ENCODE measurements at places on chromosomes 12 and 14.

DNA sequence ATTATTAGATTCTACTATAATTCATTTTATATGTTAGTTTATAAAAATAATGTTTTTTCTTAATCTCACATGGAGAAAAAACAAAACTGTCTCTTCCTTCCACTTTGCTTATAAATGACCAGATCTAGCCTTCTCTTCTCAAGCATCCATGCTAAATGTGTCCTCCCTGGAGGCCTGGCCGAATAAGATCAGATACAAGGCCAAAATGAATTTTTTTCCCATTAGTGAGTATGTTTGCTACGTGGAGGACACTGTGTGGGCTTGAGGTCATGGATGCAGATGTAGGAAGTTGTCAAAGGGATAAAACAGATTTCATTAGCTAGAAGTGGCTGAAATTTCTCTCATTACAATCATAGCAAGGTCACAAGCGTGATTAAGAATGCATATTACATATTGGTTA, 1244.9 kb upstream of the SEL1L start:
- DNase-seq: no peak

- no peak for DNase-seq
Observed at GRCh38 chr12:123934829-123935228, 37.8 kb downstream of the CCDC92 start.

DNA sequence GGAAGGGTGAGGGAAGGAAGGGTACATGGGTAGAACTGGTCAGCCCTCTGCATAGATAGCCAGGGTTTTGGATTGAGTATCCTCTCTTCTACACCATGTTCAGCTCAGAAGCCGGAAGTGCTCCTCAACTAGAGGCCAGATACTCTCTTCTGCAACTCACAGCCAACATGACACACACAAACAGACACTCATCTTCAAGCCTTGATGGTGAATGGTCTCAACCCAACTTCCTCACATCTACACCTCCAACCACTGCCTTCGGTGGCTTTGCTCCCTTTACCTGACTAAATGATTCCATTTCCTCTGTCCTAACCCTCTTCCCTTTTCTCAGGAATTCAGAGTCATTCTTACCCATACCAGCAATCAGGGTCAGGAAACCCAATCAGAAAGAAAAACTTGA, 7.6 kb upstream of the FKBP11 start:
- no peak for DNase-seq

DNA sequence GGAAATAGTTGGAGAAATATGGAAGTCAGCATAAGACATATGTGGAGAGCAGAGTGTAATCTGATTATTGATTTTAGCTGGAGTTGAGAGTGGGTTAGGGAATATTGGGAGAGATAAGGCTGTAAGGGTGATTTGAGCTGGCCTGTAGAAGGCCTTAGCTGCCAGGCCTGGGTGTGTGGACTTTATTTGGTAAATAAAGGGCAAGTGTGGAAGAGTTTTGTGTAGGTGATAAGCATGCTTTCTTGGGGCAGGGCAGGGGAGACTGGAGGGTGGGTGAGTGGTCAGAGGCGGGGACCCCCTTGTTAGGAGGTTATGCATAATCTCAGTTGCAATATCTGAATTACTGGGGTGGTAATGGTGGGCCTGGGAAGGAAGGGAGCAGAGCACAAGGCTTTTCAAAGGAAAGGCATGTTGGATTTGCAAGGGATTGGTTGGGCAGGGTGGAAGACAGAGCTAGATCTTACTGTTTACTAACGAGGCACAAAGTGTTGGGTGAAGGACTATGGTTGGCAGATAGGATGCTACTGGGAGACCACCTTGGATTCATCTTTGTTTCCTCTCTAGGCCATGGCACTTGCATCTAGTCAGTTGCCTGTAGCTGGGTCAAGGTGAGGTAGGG, 5.5 kb downstream of the KHNYN start:
- no peak for DNase-seq

DNA sequence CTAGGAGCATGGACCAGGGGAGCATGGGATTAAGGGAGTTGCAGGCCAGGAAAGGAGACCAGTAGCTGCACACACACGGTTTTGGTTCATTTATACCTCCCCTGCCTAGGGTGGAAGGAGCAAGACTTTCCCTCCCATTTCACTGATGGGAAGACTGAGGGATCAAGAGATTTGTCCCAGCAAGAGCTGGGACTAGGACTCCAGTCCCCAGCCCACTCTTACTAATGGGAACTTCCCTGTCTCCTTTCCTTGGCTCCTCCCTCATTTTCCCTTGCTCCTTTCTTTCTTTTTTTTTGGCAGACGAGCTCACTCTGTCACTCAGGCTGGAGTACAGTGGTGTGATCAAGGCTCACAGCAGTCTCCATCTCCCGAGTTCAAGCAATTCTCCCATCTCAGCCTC, 13.0 kb downstream of the SCNN1A start:
- no peak for DNase-seq

DNA sequence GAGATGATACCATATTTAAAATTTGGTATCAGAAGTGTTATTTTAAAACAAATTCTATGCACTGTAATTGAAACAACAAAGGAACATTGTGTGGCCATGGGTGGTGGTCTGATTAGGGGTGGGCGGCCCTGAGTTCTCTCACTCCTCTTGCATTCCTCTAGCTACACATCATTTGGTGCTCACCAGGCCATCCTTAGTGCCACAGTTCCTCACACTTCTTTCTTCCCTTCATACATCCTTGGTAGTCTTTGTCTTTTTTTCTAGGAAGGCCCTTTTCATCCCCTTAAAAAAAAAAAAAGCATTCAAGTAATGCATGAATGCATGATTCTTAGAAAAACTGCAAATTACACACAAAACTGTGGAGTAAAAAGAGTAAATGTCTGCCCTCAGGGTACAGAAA, 2.4 kb upstream of the MANSC4 start:
- no peak for DNase-seq

DNA sequence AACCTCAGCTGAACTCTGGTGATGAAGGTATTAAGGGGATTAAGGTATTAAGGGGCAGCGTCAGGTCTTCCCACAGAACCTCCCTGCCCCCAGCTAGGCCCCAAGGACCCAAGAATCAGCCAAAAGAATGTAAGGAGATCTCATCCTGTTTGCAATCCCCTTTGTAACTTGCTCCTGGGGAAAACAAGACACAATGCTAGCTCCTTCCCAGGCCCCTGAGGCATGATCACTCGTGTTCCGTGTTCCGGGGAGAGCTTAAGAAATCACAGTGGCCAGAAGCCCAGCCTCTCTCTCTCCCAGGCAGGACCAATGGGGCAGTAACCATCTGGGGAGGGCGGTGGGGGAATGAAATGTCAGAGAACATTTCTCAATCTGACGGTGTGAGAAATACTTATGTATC, 33.2 kb downstream of the PIGH start:
- DNase-seq: no peak

- no peak for DNase-seq
Observed at GRCh38 chr12:82660541-82661325, 26.0 kb upstream of the TMTC2 start.

- no peak for DNase-seq
Observed at GRCh38 chr12:56867216-56867615, 67.0 kb downstream of the SDR9C7 start.

GRCh38 chr14:91311284-91311662, 66.8 kb upstream of the GPR68 start:
- no peak for DNase-seq

- no peak for DNase-seq
Observed at GRCh38 chr12:12230275-12230674, 36.6 kb downstream of the LRP6 start.

GRCh38 chr14:77037938-77038568, 9.5 kb upstream of the IRF2BPL start:
- peak; percentile 40 for DNase-seq

DNA sequence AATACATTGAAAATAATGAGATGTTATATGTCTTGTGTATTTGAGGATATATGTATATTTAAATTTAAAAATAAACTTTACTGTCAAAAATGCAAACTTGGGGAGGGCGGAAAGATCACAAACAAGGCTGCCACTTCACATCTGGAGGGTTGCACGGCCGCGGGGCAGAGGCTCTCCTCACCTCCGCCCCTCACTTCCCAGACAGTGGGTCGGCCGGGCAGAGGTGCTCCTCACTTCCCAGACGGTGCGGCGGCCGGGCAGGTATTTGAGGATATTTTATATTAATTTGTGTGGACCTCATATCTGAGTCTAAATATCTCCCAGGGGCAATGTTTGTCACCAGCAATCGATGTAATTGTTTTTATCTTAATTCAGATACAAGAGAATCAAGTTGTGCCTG, 3.7 kb upstream of the CLEC6A start:
- DNase-seq: no peak

DNA sequence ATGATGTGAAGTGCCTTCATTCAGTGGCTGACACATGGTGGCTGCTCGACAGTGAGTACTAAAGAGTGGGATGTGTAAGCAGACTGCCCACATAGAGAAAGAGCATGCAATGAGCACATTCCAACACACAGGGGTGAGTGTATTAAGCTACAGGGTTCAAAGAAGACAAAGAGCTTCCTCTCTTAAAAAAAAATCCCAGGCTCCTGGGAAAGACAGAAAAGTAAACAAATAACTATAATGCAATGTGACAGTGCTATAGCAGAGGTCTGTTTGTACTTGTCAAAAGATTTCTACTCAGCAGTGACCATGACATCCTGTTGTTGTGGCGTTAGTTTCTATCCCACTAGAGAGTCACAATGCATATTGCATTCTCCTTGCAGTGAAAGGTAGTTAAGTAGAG, 12.4 kb upstream of the PCNX1 start:
- DNase-seq: no peak

GRCh38 chr14:24960816-24961215, 89.1 kb downstream of the STXBP6 start:
- DNase-seq: no peak

DNA sequence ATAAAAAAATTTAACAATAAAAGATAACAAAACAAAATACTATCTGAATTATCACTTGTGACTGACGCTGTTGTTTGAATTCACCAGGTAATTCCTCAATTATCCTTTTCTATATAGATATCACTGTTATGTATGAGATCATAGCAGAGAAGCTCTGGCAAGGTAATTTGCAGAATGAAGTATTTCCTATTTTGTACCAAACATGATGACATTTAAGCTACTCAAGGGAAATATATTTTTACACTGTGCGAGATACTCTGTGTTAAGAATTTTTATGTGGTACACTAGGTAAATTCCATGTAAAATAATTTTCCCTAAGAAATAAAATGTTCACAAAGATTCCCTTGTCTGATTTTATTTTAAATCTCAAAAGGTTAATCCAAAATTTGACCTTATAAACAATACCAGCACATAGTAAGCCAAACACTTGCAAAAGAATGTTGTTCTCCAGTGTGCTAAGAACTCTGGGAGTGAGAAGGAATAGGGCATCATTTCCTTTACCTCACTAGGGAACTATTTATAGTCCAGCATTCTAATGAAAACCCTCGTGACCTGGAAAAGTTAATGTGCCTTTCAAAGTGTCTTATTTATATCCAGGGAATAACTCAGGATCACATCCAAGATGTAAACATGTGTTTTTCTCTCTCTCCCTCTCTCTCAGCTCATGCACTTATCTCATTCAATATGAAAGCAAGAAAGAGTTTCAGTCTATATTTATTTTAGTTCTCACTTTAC, 115.2 kb upstream of the RAP1B start:
- DNase-seq: no peak

GRCh38 chr14:24806061-24806678, 172.2 kb upstream of the GZMB start:
- DNase-seq: no peak

DNA sequence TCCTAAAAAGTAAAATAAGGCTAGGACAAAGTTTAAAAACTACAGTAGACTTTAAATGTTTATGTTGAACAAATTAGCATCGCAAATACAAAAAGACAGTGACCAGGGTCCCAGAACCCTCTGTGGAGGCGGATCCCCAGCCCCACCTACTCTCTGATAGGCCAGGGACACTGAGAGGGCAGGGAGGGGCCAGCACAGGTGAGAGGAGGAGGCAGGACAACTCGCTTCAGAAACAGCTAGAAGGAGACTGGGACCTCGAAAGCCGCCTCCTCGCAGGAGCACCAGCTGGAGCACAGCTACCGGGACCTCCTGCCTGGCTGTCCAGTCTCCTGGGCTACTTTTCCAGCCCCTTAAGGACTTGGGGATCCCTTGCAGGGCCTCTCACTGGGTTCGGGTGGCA, 992 bp downstream of the DNAH10 start:
- DNase-seq: no peak

DNA sequence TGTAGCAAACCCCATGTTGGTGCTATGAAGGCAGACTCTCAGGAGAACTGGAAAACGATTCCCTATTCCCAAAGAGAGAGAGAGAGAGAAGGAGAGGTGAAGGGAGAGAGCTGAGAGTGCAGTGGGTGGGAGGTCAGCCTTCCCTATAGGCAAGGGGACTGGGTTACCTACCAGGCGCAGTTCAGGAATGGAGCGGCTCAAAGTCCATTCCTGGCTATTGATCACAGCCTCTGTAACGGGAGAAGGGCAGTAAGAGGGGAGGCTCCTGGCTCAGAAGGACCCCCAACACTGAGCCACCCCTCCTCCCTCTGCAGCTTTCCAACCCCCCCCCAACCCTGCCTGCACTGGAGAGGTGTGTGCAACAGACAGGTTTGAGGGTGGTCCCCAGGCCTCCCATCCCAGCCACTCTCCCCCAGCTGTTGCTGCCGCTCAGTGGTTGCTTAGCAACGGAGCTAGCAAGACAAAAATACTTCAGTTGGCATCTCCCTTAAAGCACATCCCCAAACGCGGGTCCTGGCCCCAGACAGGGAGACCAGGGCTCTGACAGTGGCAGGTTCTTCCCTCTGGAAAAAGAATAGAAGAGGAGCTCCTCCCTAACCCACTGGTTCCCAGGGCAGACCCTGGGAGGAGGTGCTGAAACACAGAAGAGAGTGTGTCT, 3.2 kb downstream of the AGAP2 start:
- DNase-seq: no peak

DNA sequence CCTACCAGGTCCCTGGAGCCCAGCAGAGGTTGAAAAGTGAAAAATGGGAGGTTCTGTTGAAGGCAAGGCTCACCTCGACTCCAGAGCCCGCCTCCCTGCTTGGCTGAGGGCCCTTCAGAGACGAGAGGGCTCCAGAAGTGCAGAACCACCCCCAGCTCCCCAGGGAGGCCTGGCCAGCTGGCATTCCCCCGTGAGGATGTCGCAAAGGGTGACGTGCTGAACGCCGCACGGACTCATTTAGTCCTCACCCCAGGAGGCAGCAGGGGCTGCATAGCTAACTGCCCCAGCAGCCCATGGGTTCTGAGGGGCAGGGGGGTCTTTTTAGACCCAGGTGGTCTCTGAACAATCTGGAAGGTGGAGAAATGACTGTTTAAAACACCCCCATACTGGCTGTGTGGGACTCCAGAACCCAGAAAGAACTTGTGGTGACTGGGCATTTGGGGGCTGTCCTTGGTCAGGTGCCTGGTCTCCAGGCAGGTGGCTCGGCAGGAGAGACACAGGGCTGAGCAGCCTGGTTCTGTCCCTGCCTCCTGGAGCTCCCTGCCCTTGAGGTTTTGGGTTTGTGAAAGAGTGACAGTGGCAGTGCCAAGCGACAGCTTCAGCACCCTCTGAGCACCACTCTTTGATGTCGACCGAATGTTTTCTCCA, 32.0 kb downstream of the ANAPC7 start:
- DNase-seq: no peak

- DNase-seq: no peak
Observed at GRCh38 chr14:95699412-95699811, 13.2 kb downstream of the TCL1B start.
